ENCODE measurements at places on chromosomes 1 and 21.

DNA sequence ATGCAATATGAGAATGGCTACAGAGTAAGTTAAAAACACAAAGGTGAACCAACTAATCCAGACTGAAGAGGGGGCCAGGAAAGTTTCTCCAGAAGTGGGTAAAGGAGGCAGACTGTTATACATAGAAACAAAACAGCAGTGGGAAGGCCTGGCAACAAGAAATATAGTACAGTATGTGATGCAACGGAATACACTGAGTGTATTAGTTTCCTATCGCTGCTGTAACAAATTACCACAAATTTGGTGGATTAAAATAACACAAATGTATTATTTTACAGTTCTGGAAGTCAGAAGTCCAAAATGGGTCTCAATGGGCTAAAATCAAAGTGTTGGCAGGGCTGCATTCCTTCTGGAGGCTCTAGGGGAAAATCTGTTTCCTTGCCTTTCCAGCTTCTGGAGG, 95.2 kb downstream of the ZSWIM5 start:
- no peak for DNase-seq

DNA sequence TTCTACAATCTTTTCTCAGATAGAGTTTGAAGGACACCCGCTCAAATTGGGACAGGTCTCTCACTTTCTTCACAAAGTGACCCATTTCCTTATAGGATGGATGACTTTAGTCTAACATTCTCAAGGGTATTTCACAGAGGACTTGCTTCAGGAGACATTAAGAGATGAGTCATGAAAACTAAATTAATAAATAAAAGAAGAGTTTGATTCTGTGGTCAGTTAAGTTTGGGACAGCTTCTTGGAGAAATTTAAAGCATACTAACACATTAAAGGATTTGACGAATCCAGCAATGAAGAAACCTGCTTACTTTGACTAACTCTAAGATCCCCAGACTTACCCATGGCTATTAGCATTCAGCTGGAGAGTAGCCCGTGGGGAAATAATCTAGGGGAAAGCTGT, 95.6 kb upstream of the RAB3GAP2 start:
- DNase-seq, result no peak

GRCh38 chr1:228902781-228903433, 167.6 kb downstream of the RHOU start:
- DNase-seq, result no peak

DNA sequence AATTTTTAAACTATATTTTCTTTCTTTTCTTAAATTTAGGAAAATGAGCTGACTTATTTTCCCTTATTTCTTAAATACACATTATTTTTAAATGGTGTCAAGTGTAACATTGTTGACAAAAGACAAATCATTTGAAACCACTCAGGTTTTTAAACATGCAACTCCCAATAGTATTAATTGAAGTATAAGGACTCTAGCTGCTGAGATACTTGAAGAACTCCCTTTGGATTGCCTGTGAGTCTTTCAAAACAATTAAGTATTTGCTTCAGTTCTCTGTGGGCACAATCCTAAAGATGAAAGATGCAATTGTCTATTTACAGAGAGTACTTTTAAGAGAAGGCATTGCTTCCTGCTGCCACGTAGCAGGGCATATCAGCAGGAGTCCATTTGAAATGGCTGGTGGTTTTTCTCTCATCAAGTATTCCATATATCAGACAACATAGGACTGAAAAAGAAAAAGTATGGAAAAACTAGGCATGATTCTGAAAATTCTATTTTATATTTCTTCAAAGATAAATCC, 373.4 kb downstream of the NEGR1 start:
- DNase-seq, result no peak

DNA sequence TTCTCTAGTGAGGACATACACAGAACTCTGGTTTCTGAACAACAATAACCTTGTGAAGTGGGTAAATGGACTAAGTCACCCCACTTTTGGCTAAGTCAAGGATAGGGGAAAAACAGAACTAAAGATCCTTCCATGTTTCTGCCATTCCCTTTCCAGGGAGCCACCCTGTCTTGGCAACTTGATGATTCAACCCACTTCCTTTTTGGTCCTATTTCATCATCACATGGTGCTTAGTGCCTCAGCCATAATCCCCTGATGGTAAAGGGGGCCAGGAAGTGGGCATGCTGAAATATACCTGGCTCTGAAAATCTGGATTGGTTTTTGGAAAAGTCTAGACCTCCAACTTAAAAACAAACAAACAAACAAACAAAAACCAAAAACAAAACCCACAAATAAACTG, 206.4 kb upstream of the FOXD3 start:
- DNase-seq, result no peak

GRCh38 chr1:207389728-207390464, 64.2 kb upstream of the CR2 start:
- DNase-seq, result no peak

DNA sequence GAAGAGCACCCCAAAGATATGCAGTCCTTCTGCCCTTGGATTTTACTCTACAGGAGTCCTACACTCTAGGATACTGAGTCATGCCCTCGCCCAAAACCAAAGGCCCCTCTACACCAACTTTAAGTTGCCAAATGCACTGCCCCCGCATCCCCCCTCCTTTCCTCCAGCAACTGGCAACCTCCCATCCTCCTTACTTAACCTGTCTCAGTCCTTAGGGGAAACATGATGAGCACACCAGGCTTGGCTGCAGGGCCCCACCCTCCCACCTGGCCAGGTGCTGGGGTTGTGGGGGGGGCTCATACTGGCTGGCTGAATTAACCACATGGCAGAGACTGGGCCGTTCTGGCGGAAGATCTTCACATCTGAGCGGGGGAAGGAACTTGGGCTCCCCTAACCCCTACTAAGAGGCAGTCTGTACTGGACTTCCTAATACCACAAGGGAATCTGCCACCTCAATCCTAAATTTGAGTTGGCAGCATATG, 1.2 kb downstream of the HDGF start:
- DNase-seq, result peak; percentile 45

GRCh38 chr1:109392037-109392787, 5.5 kb downstream of the SORT1 start:
- peak; percentile 47 for DNase-seq

DNA sequence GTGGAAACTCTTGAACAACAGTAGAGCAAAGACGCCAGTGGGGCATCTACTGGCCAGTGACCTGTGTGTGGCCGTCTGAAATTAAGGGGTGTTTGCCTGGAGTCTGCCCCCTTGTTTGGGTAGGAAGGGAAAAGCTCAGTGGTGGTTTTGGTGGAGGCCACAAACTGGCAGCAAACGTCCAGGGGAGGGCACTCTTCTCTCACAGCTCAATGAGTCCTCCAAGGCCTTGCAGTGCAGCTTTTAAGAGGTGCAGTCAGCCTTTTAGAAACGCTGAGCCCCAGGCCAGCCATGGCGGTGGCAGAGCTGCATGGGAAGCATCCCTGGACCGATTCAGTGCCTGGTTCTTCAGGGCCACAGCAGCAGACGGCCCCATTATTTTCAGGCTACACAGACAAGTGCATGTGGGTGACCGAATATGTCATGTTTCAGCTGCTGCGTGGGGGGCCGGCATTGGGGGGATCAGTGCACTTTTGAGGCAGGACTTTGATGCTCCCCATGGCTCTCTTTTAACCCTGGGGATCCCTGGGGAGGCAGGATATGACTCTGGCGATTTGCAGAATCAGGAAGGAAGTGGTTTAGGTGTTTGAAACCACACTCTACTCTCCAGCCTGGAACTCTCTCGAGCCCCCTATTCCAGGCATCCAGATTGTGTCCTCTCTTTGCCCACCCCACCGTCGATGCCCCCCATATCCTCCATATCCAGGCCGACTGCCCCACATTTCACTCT, 414.0 kb downstream of the PRDM2 start:
- DNase-seq, result no peak

DNA sequence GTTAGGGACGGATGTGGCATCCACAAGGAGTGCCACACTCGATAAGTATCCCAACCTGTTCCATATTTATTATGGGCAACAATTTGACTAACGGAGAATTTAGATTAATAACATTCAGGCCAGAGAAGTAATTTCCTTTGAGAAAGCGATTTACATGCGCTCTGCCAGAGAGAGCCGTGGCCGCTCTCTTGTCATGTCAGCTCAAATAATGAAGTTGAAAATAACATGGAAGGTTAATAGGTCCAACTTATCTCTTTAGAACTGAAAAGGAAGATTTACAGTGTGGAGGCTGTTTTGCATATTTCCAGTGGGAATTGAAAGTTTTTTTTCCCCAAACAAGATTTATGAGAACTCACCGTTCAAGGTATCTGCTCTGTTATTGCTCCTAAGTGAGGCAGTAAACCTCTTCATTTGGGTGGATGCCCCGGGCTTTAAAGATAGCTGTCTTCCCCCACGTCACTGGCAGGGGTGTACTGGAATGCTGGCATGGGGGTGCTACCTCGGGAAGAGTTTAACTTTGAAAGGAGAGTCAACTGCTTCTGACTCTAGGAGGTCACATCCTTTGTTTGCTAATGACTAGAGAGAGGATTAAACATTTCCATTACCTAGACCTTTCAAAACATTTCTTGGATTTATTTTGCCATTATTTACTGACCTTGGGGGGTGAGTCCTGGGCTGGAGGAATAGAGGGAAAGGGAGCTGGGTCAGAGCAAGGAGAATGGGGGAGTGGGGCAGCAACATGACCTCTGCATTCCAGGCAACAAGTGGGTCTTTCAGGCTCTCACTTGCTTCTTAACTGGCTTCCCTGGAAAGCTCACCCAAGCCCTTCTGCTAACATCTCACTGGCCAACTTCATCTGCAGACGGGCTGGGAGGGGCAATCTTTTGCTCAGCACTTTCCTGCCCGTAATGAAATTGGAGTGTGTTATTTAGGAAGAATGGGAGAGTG, 204.2 kb downstream of the CAMTA1 start:
- DNase-seq, result no peak

DNA sequence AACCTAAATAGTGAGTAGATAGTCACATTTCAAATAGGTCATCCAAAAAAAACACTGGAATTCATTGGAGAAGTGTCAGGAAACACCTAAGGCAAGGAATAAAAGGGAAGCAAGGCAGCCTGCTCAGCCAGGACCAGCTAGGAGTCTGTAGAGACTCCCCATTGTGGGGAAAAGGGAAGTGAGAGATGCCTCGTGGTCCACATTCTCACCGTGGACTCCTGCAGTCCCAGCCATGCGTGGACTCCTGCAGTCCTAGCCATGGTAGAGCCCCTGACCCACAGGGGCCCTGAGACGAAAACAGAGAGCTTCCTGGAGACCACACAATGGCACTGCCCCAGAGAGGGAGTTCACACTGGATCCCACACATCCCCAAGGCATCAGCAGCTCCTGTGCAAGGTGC, 97.5 kb downstream of the LRIG2 start:
- DNase-seq, result no peak

- DNase-seq, result no peak
Observed at GRCh38 chr21:31725202-31725839, 6.6 kb downstream of the SCAF4 start.

GRCh38 chr21:15363921-15364320, 299.1 kb upstream of the NRIP1 start:
- DNase-seq, result no peak

- no peak for DNase-seq
Observed at GRCh38 chr1:219414250-219414649, 198.7 kb downstream of the ZC3H11B start.

DNA sequence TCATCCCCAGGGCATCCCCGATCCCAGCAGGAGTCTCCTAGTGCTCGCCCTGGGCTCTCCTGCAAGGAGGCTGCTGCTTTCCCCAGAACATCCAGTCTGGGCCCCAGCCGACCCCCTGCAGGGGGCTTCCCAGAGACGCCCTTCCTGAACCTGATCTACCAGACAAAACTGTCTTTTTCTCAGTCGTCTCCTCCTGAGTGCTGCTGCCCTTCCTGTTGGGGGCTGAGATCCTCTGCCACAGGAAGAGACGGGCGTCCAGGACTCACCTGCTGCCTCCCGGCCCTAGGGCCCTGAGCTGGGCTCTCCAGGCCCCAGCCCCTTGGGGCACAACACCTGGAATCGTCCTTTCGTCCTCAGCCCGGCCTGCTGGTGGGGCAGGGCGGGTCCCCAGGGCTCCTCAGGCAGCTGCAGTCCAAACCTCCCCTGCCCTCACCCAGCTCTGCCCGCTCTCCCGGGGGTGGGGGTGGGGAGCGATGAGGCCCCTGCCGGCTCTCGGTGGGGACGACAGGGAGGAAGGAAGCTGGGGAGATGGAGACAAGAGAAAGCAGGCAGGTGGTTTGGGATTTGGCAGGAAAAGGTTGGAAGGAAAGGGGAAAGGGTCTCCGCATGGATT, 36.9 kb downstream of the TP73 start:
- DNase-seq, result no peak

GRCh38 chr1:67748630-67749029, 63.6 kb downstream of the GADD45A start:
- DNase-seq, result peak; percentile 82
